SW480 (cell line): ENCODE measurements at places on chromosomes 5 and 9.

- DNase-seq = no peak
Observed at GRCh38 chr9:131915181-131915580, 164.5 kb downstream of the MED27 start.

GRCh38 chr9:130124085-130124860 is 47.9 kb upstream of the NCS1 start:
- DNase-seq = no peak

GRCh38 chr5:91183743-91184142 is 199.4 kb downstream of the ARRDC3 start:
- DNase-seq = no peak

DNA sequence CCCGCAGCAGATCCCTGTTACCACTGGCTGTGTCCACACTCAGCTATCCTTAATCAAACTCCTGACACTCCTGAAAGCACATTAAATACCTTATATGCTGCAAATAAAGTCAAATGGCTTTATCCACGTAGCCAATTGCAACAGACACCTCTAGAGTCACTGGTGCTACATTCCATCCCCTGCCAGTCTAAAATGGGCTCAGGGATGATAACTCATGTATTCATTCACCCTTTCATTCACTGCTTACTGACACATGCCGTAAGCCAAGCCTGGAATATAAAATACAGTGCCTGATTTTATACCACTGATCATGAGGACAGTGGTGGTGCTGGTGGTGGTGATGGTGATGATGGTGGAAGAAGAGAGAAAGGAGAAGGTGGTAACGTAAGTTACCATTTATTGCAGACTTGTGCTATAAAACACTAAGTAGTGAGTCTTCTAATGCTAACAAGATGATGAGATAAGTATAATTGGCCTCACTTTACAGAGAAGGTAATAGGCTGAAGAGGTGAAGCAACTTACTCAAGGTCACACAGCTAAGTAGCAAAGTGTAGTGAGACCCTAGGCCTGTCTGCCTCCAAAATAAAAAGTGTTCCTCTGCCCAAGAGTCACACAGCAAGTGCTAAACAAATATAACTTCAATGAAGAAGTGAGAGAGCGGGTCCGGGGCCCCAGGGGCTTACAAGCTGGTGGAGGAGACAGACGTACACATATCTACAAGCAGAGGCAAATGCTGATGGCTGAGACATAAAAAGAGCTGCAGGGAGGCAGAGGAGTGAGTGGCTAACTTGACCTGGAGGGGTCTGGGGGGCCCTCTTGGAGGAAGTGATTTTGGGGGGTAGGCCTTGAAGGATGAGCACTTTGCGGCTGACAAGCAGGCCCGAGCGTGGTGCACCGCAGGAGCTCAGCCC is 1.2 kb downstream of the TTLL11 start:
- DNase-seq = no peak

GRCh38 chr5:96317945-96318344 is 115.1 kb downstream of the PCSK1 start:
- no peak for DNase-seq

- DNase-seq = no peak
Observed at GRCh38 chr9:130905125-130905901, 8.7 kb upstream of the QRFP start.

DNA sequence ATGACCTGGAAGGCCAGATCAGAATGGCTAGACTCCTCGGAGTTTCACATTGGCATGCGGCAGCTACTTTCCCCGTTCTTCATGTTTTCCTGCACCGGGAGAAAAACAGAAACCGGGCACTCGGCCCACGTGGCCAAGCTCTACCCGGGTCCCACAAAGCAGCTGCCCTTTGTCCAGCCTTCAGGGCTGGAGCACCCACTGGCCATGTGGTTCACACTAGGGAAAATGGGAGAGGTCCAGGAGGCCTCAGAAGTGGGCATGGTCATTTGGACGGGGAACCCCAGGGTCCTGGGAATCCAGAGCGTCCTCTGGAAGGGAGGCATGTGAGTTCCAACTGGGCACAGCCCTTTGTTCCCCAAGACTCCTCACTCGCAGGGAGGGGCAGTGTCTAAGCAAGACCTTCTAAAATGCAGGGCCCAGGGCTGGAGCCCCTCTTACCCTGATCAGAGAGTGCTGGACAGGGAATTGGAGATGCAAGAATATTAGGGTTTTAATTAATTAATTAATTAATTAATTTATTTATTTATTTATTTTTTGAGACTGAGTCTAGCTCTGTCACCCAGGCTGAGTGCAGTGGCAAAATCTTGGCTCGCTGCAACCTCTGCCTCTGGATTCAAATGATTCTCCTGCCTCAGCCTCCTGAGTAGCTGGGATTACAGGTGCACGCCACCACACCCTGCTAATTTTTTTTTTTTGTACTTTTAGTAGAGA is 97.2 kb upstream of the CPEB4 start:
- DNase-seq = no peak

DNA sequence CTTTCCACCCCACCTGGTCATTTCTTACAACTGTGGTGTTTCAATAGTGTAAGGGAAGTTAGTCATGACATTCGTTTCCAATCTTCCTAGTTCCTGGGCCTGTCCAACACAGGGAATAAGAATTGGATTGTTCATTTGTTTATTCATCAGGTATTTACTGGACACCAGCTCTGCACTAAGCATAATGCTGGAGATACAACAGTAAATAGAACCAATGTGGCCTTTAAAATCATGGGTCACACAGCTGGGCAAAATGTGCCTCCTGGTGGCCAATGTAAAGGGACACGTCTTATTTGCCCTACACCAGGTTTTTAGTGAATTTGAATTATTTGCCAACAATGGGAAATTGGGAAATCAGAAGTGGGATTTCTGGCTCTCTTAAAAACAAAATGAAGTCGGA is 10.4 kb downstream of the ABLIM3 start:
- no peak for DNase-seq

DNA sequence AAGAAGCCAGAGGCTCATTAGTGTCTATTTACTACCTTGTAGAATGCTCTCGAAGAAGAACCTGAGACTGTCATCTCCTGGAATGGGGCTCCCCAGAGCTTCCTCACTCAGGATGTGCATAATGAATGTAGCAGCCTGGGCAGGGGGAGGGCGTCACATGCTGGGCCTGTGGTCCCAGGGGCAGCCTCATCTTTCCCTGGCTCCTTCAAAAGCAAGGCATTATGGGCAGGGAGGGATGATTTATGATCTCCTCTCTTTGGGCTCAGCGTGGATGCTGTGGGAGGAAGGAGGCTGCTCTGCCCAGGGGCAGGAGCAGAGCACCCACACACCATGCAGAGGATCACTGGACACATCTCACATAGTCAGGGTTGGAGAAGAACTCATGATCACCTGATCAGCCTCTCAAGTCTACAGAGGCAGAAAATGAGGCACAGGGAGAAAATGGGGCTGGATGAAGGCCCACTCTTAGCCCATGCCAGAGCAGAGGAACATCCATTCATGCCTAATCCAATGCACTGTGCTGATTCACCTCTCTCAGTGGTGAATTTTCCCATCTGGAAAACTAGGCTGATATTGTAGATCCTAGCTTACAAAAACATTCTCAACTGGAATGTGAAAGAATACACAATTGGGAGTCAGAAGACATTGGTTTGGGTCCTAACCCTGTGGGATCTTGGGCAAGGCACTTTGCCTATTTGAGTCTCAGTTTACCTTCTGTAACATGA is 173.7 kb downstream of the CARTPT start:
- DNase-seq = no peak

DNA sequence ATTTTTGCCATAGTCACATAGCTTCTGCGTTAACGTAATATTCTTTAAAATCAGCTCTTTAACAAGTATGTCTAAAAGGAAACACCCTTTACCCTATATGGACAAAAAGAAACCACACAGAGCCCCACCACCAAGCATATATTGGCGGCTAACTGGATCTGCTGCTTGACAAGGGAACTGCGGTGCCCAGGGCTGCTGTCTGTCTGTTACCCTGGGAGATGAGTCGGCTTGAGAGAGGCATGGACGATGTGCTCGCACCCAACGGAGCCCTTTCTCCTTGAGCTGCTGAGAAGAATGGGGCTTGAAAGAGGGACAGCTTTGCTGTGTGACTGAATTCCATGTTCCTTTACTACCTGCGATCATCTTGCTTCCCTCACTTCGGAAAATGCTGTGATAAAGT is 158.6 kb upstream of the SHB start:
- DNase-seq = no peak

GRCh38 chr9:107105784-107106183 is 177.3 kb upstream of the RAD23B start:
- DNase-seq = no peak

DNA sequence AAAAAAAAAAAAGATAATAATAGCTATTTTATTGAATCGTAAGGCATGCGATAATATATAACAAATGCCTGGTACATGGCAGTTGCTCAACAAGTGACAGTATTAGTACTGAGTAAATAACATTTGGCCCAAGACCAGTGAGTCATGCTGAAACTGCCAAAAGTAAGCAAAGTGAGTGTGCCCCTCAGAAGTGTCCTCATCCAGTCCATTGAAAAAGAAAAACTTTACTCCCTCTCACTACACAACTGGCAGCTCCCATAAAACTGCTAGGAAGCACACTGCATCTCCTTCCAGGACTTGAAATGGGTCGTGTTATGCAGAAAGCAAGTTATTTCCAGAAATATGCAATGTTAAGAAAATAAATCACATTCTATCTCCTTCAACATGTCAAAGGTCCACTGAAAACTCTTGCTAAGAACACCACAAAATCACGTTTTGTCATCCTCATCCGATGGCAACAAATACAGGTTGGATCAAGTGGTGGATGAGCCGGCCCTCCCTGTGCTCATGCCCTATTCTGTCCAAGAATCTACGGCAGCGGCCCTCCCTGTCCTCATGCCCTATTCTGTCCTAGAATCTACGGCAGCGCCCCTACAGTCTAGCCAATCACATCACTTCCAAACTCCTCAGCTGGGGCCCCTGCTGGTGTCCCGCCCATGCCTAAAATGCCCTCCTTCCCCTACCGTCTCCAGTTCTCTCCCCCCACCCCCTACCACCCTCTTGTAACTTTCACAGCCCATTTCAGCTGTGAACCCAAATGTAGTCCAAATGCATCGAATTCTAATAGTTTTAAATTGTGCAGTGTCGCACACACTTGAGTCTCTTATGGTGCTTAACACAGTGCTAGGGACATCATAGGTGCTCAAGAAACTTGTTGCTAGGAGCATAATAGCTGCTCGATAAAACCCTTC is 12.5 kb downstream of the PTCH1 start:
- DNase-seq = peak; percentile 29

GRCh38 chr5:78961743-78962142 is 23.4 kb downstream of the ARSB start:
- no peak for DNase-seq

DNA sequence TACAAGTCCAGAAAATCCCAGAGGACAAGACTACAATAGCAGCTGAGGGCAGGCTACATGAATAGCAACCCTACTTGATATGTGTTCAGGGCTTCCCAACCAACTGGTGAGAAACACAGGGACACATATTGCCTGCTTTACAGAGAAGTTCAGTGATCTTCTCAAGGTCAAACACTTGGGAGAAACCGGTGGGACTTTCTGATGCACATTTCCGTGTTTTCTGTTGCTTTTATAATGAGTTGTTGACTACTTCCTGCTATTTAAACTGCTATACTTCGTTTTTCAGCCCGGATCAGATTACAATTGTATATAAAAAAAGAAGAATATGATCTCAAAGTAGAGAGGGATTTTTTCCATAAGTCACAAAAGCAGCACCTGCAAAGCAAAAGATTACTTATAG is 175.1 kb downstream of the SNX18 start:
- DNase-seq = no peak

DNA sequence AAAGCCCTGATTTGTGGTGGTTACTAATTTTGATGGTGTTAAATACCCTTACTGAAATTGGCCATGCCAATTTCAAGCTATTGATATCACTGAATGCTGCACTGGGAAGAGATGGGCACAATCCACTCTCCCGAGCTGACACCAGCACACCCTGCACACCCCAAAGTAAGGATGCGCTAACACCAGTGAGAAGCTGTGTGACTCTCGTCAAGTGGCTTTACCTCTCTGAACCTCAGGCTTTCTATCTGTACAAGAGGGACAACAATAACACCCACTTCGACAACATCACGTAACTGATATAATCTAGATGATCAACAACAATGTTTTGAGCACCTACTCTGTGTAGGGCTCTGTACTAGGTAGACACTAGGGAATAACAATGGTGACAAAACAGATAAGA is 8.0 kb upstream of the AKNA start:
- DNase-seq = no peak

DNA sequence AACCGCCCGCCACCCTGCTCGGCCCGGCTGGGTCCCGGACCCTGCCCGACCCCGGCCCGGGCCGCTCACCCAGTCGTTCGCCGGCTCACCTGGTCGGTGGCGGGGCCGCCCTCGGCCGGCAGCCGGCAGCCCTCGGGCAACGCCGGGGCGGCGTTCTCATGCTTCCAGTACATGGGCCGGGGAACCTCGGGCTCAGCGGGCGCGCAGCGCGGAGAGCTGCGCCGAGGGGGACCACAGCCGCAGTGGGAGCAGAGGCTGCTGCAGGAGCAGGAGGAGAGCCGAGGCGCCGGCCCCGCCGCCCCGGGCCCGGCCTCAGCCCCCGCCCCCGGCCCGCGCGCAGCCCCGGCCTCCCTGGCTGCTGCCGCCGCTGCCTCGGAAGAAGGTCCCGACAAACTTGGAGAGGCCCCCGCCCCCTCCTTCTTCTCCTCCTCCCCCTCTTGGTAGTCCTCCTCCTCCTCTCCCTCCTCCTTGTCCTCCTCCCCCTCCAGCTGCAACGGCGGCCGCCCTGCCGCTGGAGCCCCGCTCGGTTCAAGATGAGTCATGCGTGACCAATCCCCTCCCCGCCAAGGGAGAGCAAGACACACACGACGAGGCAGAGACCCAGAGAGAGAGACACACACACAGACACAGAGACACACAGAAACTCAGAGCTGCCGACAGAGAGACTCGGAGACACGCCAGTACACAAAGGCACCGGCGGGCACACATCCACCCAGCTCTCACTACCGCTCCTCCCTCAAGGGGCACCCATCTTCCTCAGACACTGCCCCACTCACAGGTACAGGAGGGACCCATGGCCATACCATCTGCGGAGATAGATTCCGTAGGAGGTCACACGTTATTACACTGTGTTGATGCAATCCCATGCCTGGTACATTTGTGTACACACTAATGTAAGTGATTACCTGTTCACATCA is at the start of gene LHX6:
TSS of gene LHX6 (minus strand) at position 390 of the 917 bp plus-strand sequence. CDS start at position 173, 217 bp downstream.
- DNase-seq = peak; percentile 37

GRCh38 chr9:127973169-127974000 is 7.4 kb downstream of the EEIG1 start:
- no peak for DNase-seq

GRCh38 chr9:94714494-94714893 is 12.0 kb upstream of the AOPEP start:
- DNase-seq = no peak

GRCh38 chr9:123871781-123872180 is 58.1 kb downstream of the DENND1A start:
- DNase-seq = no peak

GRCh38 chr9:86783884-86784283 is 163.4 kb downstream of the GAS1 start:
- DNase-seq = no peak

- no peak for DNase-seq
Observed at GRCh38 chr9:135565636-135566035, 4.1 kb downstream of the PAEP start.

- DNase-seq = no peak
Observed at GRCh38 chr5:174624733-174625522, 99.5 kb upstream of the MSX2 start.

- DNase-seq = no peak
Observed at GRCh38 chr5:75366787-75367186, 29.8 kb downstream of the HMGCR start.

- no peak for DNase-seq
Observed at GRCh38 chr9:120153258-120153657, 426.7 kb downstream of the CDK5RAP2 start.
